ENCODE measurements at places on chromosomes 16 and 17.

- peak; percentile 15 for DNase-seq
These were observed at the start of gene CRYM for GRCh38 chr16:21277927-21278706. Gene CRYM (minus strand): TSS chr16:21278290. CDS start chr16:21278251, 39 bp downstream.

DNA sequence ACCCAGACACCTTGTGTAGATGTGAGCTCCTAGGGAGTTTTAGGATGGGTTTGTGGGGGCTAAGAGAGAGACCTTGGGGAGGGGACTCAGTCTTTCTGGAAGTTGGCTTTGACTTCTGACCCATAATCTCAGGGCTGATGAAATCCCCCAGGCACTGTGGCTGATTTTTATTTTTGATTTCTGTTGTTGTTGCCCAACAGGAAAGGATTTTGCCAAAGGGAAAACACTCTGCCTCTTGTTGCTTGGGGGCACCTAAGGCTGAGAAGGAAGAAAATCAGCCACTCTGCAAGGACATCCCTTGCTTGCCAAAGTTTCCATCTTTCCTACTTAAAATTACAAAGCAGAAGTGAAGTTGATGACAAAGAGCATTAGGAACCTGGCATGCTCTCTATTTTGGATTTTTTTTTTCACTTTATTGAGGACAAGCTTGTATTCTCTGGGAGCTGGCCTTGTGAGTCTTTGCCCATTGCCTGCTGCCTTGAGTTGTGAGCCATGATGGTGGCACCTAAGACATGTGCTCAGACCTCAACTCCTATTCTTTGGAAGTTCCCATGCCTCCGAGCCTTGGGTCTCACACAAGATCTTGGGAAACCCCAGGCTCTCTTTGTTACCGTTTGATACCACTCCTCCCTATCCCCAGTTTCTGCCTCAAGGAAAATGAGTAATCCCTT is 3.2 kb upstream of the C1QTNF1 start:
- no peak for DNase-seq

GRCh38 chr16:73093146-73094144 is 45.5 kb upstream of the ZFHX3 start:
- DNase-seq: no peak

DNA sequence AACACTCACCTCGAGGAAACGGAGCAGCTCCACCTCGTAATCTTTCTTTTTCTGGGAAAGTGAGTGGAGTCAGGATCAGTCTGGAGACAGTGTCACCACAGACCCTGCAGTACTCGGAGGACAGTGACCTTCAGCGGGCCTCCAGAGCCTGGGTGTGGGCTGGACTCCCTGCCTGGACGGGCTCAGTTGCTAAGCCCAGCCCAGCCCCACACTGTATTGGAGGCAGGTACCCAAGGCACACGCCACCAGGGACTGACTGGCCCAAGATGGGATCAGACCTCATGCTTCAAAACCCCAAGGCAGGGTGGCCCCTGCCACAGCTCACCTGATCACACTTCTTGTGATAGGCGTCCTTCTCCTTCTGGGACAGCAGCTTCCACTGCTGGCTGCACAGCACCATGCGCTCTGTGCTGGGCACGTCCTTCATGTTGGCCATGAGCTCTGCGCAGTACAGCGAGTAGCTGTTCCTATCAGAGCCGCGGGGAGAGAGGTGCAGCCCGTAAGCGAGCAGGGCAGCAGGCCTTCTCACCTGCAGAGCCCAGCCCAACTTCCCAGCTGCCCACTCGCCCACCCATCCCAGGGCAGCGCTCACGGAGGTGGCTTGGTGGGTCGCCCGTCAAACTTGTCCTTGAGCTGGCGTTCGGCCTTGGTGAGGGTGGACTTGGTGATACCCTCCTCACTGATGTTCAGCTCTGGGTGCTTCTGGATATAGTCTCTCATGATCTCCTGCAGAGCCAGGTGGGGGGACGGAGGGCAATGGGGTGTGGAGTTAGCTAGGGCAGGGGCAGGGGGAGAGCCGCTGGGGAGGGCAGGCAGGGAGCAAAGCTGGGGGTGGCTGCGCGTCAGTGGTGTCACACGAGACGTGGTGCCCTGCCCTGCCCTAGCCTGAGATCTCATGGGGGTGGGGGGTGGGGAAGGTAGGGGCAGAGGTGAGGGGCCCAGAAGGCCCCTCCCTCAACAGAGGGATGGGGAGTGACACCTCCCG is 7.9 kb downstream of the UBTF start:
- no peak for DNase-seq

DNA sequence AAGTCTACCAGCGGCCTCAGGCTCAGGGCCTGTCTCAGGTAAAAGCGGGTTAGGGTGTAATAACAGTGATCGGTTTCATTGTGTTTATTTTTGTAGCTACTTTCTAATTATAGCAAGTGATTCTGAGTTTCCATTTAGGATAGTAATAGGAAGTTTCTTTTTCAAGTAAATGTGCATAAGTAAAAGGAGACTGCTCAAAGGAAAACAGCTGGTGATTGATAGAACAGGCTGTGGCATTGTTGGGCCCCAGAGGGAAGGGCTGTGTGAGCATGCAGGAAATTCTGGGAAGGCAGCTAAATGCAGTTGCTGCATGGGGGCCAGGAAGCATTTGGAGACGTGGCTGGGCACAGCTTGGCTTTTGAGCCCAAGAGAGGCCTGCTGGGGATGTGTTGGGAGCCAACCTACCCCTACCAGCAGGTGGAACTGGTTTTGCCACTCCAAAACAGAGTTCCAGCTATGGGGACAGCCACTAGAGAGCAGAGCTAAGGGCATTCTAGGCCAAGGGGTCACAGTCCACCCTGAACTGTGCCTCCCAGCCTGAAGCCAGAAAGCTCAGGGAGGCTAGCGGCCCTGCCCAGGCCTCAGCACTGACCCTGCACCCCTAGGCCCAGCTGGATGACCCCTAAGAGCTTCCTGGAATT is 12.6 kb downstream of the SNX20 start:
- no peak for DNase-seq

GRCh38 chr17:1322480-1322879 is 43.0 kb downstream of the TRARG1 start:
- no peak for DNase-seq

DNA sequence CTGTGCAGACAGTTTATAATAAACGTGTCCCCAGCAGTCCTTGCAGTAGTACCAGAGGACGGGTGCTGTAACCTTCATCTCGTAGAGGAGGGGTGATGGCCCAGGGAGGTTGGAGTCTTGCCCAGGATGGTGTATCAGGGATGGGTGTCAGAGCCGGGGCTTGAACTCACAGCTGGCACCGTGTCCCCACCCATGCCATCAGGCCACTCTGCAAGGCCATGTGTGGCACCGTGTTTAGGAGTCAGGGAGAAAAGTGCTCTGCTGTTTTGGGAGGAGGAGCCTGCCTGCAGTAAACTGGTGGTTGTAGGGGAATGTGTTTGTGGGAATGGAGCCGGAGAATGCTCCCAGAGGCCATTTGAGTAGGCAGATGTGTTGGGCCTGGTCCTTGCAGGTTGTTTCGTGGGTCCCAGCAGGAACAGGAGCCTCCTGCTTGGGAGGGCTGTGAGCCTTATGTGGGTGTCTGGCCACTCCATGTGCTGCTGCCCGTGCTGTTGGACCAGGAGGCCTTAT is 1.7 kb downstream of the ADORA2B start:
- no peak for DNase-seq

DNA sequence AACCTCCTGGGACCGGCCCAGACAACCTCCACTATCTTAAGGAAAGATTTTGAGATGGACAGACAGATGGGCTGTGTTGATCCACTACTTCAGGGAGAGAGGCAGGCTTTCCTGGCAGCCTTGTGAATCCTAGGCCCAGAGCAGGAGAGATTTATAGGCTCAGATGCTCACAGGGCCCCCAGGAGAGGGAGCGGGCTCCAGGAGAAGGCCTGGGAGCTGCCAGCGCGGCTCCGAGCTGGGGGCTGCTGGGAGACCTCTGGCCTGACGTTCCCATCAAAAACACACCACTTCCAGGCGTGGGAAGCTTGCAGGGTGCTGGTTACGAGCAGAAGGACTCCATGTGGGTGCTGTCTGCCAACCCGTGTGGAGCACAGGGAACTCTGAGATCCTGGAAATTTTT is 53.2 kb downstream of the MYH11 start:
- DNase-seq: no peak

DNA sequence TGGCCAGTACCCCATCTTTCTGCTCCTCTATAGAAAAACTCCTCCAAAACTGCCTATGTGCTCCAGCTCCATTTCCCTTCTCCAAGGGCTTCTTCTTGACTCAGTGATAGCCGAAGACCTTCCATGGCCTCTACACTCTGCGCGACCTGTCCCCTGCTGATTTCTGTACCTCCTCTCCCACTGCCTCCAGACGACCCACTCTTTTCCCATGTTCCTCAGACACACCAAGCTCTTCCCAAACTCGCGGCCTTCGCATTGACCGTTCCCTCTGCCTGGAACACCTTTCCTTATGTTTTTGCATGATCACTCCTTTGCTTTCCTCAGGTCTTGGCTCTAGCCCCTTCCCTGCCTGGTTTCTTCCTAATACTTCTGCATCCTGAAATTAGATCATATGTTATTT is 255.6 kb upstream of the SDK2 start:
- no peak for DNase-seq

DNA sequence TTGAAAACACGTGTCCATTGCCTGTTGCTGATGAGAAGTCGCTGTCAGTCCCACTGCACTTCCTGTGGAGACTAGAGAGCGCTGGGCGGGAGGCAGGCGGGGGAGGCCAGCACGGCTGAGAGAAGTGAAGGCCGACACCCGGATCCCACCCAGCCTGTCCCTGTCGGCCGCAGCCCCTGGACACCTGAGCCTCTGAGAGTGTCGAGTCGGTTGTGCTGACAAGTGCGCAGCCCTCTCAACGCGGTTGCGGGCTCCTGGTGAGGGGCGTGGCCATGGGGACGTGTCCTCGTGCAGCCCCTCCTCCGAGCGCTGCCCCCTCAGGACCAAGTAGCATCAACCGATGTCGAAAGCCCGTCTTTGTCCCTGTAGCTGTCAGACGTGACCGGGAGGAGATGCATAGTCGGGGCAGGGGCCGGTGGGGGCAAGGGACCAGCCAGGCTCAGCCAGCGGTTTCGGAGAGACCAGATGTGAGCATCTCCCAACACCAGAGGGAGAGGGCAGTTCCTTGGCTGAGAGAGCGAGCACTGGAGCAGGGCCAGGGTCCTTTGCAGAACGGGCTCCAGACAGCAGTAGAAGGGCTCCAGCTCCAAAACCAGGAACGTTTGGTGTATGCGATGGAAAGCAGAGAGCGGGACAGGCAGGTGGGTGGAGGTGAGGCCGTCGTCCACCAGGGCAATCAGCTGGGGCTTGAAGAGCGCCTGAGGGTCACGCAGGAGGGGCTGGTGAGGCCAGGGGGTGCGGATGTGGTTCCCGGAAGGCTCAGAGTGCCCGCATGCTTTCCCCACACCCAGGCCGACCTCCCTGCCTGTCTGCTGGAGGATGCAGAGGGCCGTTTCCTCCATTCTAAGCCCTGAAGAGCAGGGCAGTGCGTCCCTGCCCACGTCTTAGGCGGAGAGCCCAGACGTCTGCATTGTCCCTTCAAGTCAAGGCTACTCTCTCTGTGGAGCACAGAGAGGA is 43.3 kb upstream of the CHMP6 start:
- DNase-seq: no peak

GRCh38 chr17:68004201-68004600 is 7.9 kb upstream of the C17orf58 start:
- no peak for DNase-seq

- DNase-seq: no peak
These were observed 70.6 kb downstream of the IRF8 start for GRCh38 chr16:85969591-85969990.

DNA sequence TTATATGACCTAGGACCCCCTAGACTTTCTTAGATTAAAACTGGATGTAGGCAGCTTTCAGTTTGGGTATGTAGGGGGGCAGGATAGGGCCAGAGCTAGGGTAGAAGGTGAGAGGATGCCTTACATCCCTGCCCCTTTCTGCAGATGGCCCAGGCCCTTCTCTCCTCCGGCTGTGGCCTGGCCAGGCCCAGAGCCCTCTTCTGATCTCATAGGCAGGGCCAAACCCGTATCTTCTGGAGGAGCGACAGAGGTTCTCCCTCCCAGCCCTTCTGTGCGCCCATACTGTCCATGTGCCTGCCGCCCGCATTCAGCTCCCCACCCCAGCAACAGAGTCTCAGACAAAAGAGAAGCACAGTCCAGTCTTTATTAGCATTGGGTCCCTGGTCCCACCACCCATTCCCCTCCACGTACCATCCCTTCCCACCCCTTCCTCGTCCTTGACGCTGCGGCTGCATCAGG is 2.0 kb upstream of the TSPOAP1 start:
- DNase-seq: peak; percentile 26

DNA sequence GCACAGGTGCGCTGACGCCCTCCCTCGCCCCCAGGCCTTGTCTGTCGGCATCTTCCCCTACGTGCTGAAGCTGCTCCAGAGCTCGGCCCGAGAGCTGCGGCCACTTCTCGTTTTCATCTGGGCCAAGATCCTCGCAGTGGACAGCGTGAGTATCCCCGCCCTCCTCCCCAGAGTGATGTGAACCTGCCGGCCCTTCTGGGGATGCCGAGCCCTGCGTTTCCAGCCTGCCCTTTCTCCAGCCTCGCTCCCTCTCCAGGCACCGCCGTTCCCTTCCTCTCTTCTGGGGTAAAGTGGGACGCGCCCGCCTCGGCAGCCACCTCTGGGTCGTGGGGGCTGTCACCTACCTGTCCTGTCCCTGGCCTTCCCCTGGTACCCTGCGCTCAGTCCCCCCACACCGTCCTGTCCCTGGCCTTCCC is 133.9 kb upstream of the CHMP6 start:
- no peak for DNase-seq

GRCh38 chr16:87855852-87856715 is 13.2 kb downstream of the SLC7A5 start:
- no peak for DNase-seq

DNA sequence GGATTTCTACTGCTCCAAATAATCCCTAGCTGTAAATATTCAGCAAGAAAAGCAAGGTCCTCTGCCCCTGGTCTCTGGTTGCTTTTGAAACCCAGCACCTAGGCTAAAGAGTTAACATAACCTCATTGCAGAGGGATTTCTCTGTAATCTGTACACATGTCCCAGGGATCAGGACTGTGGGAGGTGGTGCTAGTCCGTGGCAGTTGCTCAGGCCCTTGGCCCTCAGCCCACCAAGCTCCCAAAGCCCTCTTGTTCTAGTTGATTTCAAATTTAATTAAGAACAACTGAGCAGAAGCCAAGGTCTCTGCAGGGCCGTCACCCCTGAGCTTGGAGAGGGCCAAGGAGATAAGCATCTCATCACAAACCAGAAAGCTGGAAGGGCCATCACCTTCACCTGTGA is 181.1 kb downstream of the SOX9 start:
- no peak for DNase-seq

DNA sequence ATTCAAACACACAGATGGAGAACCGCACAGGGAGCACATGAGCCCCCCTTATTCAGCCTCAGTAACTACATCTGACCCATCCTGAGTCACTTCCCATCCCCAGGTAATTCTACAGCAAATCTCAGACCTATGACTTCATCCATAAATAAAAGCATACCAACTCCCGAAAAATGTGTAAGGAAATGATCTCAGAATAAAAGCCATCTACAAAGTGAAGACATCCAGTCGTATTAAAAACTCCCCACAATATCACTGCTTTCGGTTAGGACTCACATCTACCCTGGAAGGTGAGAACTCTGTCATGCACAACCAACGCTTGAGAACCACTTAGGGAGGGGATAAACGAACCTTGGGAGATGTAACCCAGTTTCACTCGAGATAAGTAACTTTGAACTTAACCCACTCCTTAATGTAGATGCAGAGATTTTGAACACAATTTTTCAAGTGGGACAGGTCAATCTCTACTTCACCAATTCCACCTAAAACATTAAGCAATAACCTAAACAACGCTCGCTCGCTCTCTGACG is 1.3 kb downstream of the USP36 start:
- no peak for DNase-seq

GRCh38 chr16:81640681-81641070 is 138.4 kb upstream of the PLCG2 start:
- DNase-seq: no peak

Measured in stimulated activated CD8-positive, alpha-beta memory T cell treated with anti-CD3 and anti-CD28 coated beads, Interleukin-7, amount 100 ng/mL, for 48 hours (primary cell).